ENCODE measurements at places on chromosomes 12 and 14.
A peak's percentile ranks its signal among the peaks of the same experiment; 100 is the strongest.

DNA sequence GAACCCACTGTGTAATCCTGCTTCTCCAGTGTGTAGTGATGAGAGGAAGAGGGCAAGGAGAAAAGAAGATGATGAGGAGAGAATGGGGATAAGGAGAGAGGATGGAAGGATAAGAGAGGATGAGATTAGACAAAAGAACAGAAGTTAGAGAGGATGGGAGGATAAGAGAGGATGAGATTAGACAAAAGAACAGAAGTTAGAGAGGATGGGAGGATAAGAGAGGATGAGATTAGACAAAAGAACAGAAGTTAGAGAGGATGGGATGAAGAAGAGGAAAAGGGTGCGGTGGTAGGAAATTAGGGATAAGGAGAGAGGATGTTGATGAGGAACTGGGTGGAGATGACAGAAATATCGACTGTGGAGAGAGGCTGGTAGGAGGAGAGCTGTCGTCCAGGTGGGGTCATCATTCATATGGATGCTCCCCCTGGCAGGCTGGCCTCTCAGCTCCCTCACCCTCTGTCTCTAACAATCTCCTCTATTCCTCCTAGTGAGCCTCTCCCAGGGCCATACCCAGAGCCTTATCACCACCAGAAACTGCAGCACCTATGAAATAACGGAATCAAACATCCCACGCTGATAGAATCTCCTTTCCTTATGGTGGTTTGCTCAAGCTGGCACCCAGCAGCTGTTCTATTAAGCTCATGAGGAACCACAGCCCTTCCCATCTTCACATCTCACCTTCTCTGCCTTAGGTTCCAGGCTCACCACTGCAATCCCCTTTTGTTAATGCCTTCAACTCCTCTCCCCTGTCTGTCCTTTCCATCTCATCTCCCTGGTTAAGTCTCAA, 6.0 kb upstream of the CIROP start:
- DNase-seq = no peak

- no peak for DNase-seq
Measured at GRCh38 chr12:43669373-43669772, 89.2 kb downstream of the PUS7L start.

- DNase-seq = no peak
Measured at GRCh38 chr12:97169889-97170567, 263.0 kb downstream of the NEDD1 start.

GRCh38 chr12:132427999-132428935, 61.7 kb upstream of the FBRSL1 start:
- peak; percentile 23 for DNase-seq

- DNase-seq = no peak
Measured at GRCh38 chr12:124518051-124518932, 49.1 kb downstream of the NCOR2 start.

DNA sequence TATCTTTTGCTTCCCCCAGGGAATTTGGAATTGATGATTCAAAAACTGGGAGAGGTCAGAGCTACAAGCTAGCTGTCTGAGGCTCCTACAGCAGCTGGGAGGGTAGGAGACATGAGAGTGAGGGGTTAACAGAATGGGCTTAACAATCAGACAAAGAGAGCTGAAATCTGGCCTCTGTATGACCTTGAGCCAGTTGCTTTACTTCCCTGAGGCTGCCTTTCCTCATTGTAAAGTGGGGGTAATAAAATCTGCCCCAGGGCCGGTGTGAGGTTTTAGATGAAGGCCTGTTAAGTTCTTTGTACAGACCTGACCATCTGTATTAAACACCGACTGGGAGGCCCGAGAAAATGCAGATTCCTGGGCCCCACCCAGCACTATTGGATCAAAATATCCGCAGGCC, 164.3 kb upstream of the NOS1 start:
- no peak for DNase-seq

DNA sequence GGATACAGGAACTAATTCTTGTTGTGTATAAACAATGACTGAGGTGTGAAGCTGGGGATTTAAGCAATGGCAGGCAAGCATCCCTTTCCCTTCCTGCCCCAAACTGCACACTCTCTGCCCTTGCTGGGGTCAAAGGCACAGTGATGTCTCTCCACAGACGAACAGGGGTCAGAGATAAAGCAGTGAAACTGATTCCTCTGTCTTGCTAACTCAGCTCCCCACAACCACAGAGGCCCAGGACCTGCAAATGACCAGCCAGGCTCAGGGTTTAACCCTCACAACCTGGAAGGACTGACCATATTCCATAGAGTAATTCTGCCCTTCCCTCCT, 67.2 kb downstream of the CCDC88C start:
- no peak for DNase-seq
